ENCODE measurements at places on chromosomes 1 and 21.

- no peak for DNase-seq
Observed at GRCh38 chr1:46153228-46153627, 20.8 kb upstream of the PIK3R3 start.

DNA sequence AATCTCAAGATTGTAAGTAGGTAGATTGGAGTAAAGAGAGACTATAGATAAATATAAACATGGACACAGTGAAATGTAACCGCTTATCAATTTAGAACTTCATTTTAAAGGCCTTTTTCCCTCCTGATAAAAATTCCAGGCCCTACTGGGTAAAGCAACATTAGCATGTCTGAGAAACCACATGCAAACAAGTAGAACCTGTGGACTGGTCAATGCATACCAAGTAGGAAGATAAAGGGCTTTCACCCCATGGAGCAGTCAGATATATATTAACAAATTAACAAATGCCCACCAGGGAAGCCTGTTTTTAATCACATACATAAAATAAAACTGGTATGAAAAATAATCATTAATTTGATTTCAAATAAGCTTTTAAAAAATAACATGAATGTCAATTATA, 8.1 kb downstream of the DPH5 start:
- no peak for DNase-seq

DNA sequence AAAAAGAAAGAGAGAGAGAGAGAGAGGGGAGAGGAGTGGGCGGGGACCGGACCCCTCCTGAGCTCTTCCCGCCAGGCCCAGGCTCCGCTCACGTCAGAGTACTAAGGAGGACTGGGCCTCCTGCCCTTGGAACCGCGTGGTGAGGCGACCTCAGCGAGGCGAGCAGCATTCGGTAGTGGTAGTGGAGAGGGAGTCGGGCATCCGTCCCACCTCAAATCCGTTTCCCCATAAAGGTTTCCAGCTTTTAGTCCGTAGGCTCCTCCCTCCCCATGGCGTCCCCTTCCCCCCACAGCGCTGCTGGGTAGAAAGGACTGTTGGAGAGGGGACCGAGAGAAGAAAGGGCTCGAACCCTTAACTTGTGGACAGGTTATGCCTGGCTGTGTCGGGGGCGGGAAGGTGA, 124.4 kb upstream of the BARHL2 start:
- DNase-seq: no peak

GRCh38 chr1:114496089-114496488, 14.9 kb downstream of the TRIM33 start:
- no peak for DNase-seq
